Stimulated activated CD8-positive, alpha-beta memory T cell treated with anti-CD3 and anti-CD28 coated beads, Interleukin-12 subunit alpha, Interleukin-12 subunit beta, amount 100 ng/mL, for 1 hour (primary cell): ENCODE measurements at places on chromosomes 6 and 20.

GRCh38 chr6:108291091-108291490, 3.8 kb upstream of the AFG1L start:
- DNase-seq, result no peak

GRCh38 chr20:42493001-42493400, 696.7 kb downstream of the PTPRT start:
- DNase-seq, result no peak

GRCh38 chr20:49976542-49976941, 6.2 kb upstream of the SNAI1 start:
- no peak for DNase-seq

DNA sequence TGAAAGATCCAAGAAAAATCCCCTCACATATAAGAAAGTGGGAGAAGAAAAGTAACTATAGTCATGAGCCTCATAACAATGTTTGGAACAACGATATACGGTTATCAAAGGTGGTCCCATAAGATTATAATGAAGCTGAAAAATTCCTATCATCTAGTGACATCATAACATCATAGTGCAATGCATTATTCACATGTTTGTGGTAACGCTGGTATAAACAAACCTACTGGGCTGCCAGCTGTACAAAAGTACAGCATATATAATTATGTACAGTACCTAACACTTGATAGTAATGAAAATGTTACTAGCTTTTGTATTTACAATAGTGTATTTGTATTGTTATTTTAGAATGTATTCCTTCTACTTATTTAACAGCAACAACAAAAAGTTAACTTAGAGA, 240.7 kb downstream of the RNGTT start:
- DNase-seq, result no peak

DNA sequence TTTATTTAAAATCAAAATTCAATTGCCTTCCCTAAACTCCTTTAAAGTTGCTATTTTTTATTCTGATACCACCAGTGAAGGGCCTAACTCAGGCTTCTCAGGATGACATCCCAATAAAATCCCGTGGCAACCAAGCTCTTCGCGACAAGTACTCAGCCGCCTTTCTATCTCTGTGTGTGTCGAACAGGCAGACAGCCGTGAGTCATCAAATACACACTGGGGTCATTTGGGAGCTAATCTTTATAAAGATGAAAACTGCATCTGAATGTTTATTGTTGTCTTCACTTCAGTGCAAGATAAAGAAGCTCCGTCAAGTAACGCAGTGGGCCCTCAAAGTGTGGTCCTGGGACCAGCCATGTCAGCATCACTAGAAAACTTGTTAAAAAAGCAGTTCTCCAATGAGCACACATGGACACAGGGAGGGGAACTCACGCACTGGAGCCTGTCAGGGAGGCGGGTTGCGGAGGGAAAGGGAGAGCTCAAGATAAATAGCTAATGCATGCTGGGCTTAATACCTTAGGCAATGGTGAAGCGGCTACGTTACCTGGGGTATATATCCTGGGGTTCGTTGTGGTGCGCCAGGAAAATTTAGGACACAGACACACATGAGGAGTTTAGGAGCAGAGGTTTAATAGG, 119.3 kb downstream of the RNF144B start:
- no peak for DNase-seq

GRCh38 chr6:52640170-52640569, 30.7 kb upstream of the TMEM14A start:
- no peak for DNase-seq

GRCh38 chr6:46051962-46052361, 36.3 kb upstream of the CLIC5 start:
- DNase-seq, result no peak

- peak; percentile 49 for DNase-seq
Measured at GRCh38 chr20:35490736-35491181, 35.4 kb downstream of the CEP250 start.

GRCh38 chr6:47195011-47195650, 114.6 kb downstream of the TNFRSF21 start:
- no peak for DNase-seq

DNA sequence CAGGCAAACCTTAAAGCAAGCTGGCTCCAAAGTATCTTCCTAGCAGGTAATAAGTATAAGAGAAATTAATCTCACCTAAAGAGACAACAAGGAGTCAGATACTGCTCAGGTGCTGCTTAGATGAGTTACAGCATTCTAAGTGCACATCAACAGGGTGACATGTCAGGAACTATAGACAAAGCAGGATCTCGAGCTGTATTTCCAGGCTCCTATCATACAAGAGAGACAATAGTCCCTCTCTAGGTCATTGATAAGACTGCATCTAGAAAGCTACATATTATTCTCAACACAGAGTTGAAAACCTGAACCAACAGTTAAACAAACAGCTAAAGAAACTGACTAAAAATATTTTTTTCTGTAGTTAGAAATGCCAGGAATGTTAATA, 3.9 kb downstream of the PTPRK start:
- no peak for DNase-seq

DNA sequence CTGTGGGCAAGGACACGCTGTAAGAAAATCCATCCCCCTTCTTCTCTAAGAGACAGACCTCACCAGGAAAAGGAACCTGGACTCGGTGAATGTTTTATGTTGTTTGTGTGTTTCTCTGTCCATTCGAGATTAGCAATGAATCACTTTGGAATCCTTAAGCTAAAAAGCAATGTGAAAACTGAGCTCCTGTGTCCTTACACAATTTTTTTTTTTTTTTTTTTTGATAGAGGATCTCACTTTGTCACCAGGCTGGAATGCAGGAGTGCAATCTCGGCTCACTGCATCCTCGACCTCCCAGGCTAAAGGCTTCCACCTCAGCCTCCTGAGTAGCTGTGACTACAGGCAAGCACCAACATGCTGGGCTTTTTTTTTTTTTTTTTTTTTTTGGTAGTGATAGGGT, 32.1 kb downstream of the BFSP1 start:
- DNase-seq, result no peak

DNA sequence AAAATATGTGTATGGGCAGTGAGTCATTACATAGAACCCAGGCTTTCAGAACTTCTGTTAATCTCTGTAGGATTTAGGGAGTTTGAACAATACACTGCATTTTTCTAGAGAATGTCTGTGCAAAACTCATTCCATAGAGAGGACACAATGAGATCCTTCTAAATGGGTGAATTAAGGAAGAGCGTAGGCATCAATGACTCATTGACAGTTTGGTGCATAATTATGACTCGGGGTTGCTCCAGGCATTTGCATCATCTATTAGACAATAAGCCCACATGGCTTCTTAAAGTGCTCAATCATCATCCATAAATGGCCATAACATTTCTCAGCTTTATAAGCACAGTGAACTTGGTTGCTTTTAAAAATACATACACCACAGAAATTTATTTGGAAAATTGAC, 625.5 kb downstream of the CDH26 start:
- DNase-seq, result no peak

DNA sequence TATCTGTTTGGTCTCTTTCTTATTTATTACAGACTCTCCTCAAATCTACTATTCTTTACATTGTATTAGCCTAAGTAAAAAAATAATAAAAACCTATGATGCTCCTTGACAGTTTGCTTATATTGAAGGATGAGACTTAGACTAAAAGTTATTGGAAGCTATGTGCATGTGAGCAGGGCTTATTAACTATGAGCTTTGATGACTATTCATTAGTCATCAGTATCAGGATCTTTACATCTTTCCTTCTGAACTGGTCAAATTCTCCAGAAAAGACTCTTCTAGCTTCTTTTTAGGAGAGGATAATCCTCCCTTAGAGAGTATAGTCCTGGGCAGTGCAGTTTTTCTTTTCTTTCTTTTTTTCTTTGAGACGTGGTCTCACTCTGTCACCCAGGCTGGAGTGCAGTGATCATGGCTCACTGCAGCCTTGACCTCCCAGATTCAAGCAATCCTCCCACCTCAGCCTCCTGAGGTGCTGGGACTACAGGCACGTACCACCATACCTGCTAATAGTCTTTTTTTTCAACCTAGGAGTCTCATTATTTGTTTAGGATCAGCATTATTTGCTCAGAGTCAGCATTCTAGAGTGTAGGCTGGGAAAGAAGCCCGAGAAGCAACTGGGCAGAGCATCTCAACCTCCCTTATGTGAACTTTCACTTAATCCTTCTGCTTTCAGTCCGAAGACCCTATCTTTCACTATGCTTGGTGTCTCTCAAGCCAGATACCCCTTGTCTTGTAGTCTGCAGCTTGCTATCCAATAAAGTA, 37.1 kb upstream of the YWHAB start:
- no peak for DNase-seq

- no peak for DNase-seq
Measured at GRCh38 chr6:23477586-23477985, 648.4 kb upstream of the NRSN1 start.

- no peak for DNase-seq
Measured at GRCh38 chr20:50107086-50107660, 5.8 kb downstream of the UBE2V1 start.

GRCh38 chr6:33684983-33685382, 26.5 kb downstream of the UQCC2 start:
- no peak for DNase-seq

DNA sequence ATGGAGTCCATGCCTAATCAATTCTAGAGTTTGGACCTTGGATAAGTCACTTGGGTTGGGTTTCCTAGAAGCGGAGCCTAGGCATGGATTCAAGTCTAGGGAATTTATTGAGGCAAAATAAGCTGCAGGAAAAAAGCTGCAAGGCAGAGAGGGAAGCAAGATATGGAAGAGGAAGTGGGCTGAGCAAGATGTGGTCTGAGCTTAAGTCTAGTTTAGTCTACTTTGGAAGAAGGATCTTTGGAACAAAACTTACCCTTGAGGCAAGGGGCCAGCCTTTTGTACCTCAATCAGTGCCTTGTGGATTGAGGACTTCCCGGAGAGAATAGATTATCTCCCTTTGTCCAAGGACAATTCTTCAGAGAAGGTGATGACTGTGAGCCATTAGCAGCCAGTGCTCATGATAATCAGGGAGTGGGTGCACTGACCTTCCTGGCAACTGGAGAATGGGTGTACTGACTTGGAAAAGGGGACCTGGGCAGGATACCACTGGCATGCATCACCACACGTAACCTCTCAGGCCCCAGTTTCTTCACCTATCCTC, 10.9 kb downstream of the ZSCAN9 start:
- no peak for DNase-seq

DNA sequence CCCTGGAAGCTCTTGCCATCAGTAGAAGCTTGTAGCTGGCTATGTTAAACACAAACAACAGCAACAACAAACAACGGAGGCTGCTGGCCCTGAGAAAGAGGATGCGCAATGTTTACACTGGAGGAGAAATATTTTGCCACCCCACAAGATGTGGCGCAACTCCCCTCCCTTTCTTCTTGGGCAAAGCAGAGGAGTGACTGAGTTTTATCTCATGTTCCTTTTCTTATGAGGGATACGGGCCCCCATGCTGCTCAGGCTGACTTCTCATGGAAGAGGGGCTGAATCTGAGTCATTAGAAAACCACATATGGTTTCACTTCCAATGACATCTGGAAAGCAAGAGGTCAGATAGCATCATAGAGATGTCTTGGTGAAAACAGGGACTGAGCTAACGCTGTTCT, 75.9 kb upstream of the HDDC2 start:
- DNase-seq, result no peak

DNA sequence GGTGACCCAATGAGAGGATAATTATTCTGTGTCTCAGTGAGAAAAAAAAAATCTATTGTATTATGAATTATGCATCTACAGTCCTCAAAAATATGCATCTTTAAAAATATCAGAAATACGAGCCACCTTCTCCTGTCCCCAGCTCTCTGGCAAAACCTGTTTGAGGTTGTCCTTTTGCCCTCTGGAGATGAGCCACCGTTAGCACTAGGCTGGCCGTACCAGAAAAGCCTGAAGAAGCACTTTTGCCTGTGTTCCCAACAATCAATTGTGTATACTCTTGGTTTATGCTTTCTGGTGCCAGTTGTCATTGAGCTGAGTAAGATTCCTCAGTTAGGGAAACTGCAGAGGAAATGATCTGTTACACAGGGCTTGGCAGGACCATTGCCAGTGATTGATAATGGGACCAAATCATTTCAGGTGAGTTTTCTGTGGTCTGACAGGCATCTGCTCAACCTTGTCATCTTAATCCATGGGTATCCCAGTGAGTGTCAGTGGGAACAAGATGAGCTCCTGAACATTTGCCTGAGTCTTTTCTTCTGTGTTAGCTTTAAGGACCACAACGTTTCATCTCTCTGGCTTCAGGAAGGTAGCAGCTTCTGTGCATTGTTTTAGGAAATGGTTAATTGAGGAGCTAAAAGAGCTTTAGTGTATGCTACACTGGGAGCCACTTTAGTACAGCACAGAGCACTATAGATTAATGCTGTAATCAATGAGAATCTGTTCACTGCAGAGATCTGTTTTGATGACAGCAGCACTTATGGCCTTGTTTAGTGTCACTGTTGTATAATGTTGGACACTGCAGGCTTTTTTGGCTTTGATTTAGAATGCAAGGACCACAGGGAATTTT, 330.1 kb downstream of the RIMS1 start:
- DNase-seq, result no peak
